ENCODE measurements at places on chromosomes 11 and 22.

DNA sequence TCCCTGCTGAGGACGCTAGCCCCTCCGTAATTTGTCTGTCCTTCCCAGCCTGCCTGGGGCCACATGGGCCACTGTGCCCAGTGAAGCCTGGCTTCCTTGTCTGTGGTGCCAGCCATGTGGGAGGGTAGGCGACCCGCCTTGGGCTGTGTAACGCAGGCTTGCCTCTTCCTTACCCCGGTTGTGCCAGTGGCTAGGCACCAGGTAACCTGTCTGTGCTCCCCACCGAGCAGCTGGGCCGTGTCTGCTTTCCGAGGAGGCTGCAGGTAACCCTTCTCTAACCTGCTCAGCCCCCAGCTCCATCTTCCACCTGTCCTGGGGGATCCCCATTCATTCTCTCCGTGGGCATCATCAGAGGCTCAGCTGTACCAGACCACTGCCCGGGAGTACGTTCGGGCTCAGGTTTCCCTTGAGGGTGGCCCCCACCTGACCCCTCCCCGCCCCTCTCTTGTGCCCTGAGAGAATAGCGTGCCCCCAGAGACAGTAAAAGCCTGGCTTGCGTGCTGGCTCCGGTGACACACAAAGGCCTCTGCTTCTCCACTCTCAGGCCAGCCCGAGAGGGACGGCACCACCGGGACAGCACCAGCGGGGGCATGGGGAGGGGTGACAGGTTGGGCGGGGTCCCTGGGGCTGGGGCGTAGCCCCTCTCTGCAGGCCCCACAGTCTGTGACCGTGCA, 79.1 kb downstream of the CDKN1C start:
- DNase-seq = peak; percentile 46

DNA sequence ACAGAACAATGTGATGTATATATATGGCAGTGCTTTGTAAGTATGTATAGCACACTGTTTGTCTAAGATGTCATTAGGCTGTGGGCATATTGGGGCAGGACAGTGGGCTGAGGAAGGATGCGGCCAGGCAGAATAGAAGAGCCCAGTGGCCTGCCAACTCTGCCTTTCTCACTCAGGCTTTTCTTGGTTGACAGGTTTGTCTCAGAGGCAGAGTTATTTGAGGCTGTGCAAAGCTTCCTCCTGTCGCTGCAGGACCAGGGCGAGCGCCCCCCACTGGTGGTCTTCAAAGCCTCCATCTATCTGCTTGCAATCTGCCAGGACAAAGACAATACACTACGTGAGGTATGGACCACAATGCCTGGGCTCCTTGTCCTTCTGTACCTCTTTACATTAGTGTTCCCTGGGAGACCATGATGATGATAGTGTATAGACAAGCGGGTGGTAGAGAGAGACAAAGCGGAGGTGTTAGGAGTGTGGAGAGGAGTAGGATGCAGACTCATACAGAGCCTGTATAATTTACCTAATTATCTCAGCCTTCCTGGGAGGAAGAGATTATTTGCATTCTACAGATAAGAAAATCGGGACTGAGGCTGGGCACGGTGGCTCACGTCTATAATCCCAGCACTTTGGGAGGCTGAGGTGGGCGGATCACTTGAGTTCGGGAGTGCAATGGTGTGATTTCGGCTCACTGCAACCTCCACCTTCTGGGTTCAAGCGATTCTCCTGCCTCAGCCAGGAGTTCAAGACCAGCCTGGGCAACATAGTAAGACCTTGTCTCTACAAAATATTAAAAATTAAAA, 37.3 kb upstream of the CCDC134 start:
- DNase-seq = peak; percentile 87

- no peak for DNase-seq
These were observed 151.5 kb downstream of the ATG16L2 start for GRCh38 chr11:72965672-72966071.

DNA sequence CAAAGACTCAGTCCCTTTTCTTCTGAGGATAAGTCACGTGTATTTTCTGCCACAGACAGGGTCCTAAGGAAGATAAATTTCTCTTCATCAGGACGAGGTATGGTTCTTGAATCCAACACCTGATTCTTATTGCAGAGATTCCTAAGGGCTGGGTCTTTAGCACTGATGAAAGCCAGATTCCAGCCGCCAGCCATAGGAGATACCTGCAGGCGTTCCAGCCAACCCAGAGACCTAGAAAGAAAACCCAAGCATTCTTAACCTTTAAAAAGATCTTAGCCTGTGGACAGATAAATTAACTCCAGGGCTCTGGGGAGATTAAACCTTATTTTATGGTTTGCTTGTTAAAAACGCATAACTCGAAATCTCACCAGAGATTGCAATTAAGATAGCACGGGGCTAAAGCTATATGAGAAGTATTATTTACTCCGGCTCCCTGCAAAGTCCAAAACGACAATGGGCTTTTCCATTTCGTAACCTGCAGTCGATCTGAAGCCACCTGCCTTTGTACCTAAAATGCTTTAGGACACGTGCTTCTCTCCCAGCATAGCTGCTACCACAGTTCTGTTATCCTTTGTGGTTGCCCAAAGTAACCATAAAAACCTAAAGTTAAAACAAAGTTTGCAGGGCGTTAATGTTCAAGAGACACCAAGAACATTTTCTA, 104.5 kb downstream of the NXPE2 start:
- DNase-seq = no peak

GRCh38 chr22:35217527-35217926, 39.8 kb upstream of the HMGXB4 start:
- DNase-seq = no peak

DNA sequence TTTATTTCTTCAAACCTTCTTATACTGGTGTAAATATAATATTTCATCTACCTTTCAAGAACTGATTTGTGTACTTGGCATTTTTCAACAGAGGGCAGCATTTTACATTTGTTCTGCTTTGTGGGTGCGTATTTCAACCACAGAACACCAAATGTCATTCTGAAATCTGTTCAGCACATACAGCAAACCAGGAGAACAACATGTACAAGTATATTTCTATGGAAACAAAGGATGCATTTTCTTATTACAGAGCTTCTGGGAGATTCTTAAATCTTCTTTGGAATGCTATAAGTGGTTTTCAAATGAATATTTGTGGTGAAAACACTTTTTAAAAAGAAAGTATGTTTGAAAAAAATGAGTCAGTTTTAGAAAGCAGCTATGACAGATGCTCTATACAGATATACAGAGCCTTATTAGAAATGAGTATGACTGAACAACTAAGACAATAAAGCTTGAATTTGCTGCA, 946.0 kb downstream of the FAM181B start:
- DNase-seq = no peak

- no peak for DNase-seq
These were observed 14.6 kb downstream of the PPME1 start for GRCh38 chr11:74185695-74186094.

GRCh38 chr11:32297611-32298011, 137.7 kb downstream of the WT1 start:
- no peak for DNase-seq

GRCh38 chr11:2210366-2211112, 38.9 kb upstream of the TH start:
- DNase-seq = peak; percentile 45

- DNase-seq = no peak
These were observed at the start of gene CEND1 for GRCh38 chr11:789943-790342. CEND1 (minus strand) TSS chr11:790090; CDS start chr11:788576, 1,514 bp downstream.

DNA sequence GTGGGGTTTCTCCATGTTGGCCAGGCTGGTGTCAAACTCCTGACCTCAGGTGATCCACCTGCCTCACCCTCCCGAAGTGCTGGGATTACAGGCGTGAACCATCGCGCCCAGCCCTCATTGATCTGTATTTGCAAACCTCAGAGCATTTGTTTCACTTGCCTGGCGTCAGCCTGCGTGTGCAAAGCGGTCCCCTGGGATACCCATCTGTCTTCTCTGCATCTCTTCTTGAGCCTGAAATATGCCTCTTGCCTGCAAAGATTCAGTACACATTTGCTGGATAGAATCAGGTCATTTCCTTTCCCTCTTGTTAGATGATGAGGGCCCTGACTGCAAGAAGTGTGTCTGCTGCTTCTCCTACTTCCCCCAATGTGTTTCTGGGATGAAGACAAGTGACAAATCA, 1291.0 kb downstream of the TBC1D22A start:
- DNase-seq = peak; percentile 26

DNA sequence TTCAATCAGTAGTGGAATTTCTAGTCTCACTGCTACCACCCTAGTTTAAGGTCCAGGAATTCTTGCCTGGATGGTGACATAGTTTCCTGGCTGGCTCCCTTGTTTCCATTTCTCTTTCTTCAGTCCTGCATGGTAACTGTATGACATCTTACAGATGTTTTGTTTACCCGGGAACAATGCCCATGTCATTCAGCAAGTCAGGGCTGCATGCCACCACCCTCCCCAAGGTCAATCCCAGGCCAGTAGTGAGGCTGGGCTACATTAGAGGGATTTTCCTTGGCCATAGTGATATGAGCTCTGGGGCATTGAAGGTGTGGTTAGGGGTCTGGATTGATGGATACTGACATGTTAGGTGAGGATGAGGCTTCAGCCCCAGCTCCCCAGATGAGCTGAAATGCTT, 114.9 kb upstream of the E2F8 start:
- DNase-seq = no peak

GRCh38 chr11:117287668-117288067, 3.5 kb upstream of the BACE1-AS start:
- no peak for DNase-seq

GRCh38 chr22:36083056-36083455, 54.4 kb upstream of the RBFOX2 start:
- DNase-seq = no peak

GRCh38 chr22:17152340-17152739, 6.7 kb downstream of the HDHD5 start:
- DNase-seq = no peak

- no peak for DNase-seq
These were observed 302.7 kb downstream of the DDX10 start for GRCh38 chr11:108967571-108967970.
